ENCODE measurements at places on chromosomes 7 and 10. TPM values are rescaled to one million over a fixed set of nuclear protein-coding genes. Genes with fewer than 3 reads are reported as not detected.

The BAIAP2L1 gene
- 1.3 TPM for total RNA-seq

The SMO gene
- total RNA-seq: 10.2 TPM

The EVX1 gene
- total RNA-seq: not detected

The PLOD3 gene
- total RNA-seq: 43.2 TPM

The GPRIN2 gene
- total RNA-seq: 6.9 TPM

GRCh38 chr10:125249948-125250347, 89.6 kb upstream of the CTBP2 start:
- no peak for DNase-seq

DNA sequence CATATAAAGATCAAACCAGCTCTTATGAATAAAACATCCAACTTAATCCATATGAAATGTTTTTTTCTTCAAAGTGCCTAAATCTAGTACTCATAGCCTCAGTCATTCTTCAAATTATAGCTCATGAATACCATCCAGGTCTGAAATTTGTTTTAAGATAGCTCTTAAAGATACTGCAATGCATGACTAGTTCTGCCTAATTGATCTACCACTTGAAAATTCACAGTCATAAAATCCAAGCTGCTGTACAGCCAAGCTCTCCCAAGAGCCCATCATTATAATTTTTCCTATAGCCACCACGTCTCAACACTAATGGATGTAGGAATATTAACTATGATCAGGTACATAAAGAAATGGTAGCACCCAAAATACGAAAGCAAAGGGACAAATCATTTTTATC, 87.9 kb upstream of the RNF148 start:
- no peak for DNase-seq

DNA sequence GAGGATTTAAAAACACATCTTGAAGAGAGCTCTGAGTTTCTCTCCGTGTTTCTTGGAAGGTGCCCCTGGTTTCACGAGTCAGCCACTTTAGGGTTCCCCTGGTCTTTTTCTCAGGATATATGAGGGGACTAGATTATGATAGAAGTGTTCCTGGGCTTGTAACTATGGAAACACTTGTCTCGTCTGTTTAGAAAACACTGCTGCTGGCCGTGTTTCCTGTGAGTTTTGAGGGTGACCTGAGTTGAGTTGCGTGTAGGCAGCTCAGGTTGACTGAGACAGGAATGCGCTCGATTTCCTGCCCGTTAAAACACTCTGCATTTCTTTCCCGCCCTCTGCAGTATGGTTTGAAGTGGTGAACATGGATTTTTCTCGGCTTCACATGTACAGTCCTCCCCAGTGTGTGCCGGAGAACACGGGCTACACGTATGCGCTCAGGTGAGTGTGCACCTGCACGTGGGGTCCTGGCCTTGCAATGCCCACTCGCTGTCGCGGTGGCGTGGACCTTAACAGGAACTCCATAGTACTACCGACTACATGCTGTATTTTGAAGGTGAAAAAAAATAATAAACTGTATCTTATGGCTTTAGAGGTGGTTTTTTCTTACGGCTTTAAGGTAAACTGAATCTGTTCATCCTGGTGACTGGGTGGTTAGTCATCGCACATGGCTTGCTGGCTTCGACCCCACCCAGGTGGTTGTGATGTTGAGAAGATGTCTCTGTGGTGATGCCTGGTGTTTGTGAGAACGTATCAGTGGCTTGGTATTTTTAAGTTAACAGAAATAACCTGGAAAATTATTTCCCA, at the start of gene SUN1:
Gene SUN1, plus strand, starts transcription at position 310 of the 801 bp plus-strand sequence. Its CDS starts 49 bp downstream, at position 359.
- DNase-seq: no peak

- DNase-seq: no peak
Measured at GRCh38 chr10:131683281-131683861, 217.4 kb upstream of the PPP2R2D start.

GRCh38 chr7:44110719-44111635, 6.8 kb downstream of the AEBP1 start:
- no peak for DNase-seq

- no peak for DNase-seq
Measured at GRCh38 chr7:93535616-93536015, 38.9 kb downstream of the CALCR start.

- DNase-seq: no peak
Measured at GRCh38 chr10:123151737-123152135, 2.5 kb upstream of the BUB3 start.

DNA sequence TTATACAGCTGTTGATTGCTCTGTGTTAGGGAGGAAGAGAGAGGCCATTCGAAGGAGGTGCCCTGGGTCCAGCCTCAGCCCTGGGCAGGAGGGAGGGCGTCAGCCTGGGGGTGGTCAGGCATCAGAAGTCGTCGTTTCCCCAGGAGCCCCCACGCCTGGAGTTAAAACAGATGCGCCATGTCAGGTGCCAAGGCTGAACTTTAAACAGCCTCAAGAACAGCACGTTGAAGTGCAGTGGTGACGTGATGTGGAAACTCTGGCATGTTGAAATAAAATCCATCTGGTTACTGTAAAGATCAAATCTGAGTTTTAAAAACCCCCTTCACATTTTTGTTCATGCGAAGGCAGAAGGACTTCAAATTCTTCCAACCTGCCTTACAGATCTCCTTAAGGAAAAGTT, 128.4 kb upstream of the PPP2R2D start:
- DNase-seq: no peak

GRCh38 chr10:45470098-45471012, 96.3 kb downstream of the ALOX5 start:
- no peak for DNase-seq

GRCh38 chr7:113414401-113415035, 296.2 kb upstream of the SMIM30 start:
- DNase-seq: no peak
